ENCODE measurements at places on chromosomes 3 and 15.

- DNase-seq: no peak
Observed at GRCh38 chr3:73611176-73611575, 13.6 kb downstream of the PDZRN3 start.

- DNase-seq: no peak
Observed at GRCh38 chr15:37984368-37984767, 49.9 kb downstream of the TMCO5A start.

GRCh38 chr3:129254536-129255230 is 5.3 kb downstream of the COPG1 start:
- no peak for DNase-seq

DNA sequence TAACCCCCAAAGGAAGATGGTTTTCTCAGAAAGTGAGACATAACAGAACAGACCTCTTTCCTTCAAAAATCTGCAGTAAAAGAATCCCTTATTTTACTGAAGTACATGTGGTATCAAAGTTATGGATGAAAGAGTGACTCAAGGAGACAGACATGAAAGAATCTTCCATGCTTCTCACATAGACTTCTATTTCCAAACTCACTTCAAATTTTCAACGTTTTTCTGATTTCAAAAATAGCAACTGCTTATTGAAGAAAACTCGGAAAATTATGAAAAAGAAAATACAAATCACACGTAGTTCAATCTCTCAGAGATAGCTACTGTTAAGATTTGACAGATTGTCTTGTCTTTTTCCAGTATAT is 39.8 kb upstream of the TRA2B start:
- no peak for DNase-seq

- DNase-seq: no peak
Observed at GRCh38 chr3:148367756-148368155, 329.9 kb upstream of the AGTR1 start.

DNA sequence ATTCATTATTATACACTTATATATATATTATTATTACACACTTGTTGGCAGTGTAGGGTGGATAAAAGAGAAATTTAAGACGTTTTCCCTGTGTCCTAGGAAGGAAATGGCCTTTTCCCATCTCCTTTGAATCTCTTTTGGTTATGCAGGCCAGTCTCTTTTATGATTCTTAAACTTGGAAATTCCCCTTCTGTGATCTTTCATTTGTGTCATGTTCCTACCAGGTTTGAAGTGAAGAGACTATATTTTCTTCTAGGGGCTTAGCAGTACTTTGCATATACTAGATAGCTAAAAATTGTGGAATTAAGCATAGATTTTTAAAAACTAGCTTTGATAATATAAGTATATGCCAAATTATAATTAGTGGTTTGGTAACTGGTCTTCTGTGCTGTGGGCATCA is 58.5 kb downstream of the BBX start:
- DNase-seq: no peak

DNA sequence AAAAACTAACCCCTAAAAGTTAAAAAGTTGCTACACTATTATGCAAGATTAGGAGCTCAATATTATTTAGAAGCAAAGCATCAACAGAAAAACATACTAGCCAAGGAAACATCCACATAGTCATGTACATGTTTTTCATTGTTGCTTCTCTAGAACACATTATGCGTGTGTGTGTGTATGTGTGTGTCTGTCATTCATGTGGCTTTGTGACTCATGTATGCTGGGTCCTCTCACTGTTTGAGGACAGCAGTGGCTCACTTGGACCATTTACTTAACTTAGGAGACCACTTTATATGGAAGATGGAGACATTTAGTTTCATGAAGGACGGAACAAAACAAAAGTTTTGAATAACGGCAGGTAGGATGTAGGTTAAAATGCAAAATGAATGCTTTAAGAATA is 219.4 kb upstream of the THBS1 start:
- no peak for DNase-seq

DNA sequence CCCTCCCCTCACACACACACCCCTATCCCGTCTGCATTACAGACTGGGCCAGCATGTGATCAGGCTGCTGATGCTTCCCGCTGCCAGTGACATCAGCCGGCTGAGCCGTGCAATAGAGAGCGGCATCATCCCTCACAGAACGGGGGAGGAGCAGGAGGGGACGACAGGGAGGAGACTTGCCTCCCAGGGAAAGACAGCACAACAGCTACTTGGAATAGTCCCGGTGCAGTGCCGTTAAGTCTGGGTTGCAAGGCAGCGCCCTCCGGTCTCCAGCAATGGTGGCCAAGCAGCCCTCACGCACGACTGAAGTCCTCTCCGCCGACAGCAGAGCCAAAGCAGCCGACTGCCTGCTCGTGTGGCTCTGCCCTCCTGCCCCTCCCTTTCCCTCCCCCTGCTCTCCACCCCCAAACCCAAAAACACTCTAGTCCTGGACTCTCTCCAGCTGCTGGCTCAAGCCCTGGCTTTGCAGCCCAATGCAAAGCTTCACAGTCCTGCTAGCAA is 31.5 kb upstream of the RPS17 start:
- DNase-seq: no peak

DNA sequence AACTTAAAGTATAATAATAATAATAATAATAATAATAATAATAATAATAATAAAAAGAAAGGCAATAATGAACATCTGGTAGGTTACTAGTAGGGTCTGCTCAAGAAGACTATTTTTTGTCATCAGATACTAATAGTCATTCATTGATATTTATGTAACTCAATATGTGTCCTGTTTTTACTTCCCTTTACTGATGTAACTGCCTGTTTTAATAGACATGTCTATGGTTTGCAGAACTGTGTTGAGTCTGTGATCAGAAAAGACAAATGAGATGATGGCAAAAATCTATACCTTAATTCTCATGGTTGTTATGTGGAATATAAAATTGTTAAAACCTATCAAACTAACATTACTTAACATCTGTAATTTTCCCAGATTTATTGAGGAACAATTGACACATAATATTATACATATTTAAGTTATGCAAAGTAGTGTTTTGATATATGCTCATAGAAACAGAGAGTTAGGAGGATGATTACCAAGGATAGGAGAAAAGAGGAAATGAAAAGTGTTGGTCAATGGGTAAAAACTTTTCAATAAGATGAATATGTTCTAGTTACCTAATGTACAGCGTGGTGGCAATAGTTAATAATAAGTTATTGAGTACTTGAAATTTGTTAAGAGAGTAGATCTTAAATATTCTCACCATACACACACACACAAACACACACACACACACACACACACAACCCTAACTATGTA is 699.4 kb downstream of the ZPLD1 start:
- no peak for DNase-seq

DNA sequence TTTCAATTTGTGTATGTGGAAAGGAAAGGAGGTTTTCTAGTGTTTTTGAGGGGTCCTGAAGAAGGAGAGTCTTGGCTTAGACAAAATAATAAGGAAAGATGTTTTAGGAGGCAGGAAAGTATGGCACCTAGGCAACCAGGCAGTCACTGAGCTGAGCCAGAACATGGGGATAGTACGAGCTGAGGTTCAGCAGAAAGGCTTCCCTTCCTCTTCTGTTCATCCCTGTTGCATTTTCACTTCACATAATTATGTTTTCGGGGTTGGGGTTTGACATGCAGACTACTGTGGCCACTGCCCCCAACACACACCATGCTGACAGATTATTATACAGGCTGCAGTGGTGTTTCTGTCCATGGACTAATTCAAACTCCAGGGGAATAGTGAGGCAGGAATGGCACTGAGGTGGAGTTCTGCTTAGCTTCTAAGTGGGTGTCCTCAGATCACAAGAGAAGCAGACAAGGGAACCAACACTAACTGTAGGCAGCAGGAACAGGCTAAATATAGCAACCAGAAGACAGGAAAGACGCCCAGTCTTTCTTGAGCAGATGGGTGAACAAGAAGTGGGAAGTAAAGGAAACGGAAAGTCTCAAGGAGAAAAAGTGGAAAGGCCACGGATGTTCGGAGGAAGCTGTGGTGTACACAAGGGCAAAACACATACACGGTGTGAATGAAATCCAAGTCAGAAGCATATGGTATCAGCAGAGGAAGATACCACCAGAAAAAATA is 305.8 kb downstream of the PLCL2 start:
- no peak for DNase-seq

GRCh38 chr15:77514641-77515402 is 94.1 kb downstream of the HMG20A start:
- DNase-seq: no peak

- DNase-seq: no peak
Observed at GRCh38 chr3:71859123-71859519, 74.2 kb upstream of the PROK2 start.

- DNase-seq: no peak
Observed at GRCh38 chr15:96849271-96849900, 518.9 kb downstream of the NR2F2 start.

GRCh38 chr15:55033574-55033973 is 163.2 kb downstream of the RSL24D1 start:
- DNase-seq: no peak

DNA sequence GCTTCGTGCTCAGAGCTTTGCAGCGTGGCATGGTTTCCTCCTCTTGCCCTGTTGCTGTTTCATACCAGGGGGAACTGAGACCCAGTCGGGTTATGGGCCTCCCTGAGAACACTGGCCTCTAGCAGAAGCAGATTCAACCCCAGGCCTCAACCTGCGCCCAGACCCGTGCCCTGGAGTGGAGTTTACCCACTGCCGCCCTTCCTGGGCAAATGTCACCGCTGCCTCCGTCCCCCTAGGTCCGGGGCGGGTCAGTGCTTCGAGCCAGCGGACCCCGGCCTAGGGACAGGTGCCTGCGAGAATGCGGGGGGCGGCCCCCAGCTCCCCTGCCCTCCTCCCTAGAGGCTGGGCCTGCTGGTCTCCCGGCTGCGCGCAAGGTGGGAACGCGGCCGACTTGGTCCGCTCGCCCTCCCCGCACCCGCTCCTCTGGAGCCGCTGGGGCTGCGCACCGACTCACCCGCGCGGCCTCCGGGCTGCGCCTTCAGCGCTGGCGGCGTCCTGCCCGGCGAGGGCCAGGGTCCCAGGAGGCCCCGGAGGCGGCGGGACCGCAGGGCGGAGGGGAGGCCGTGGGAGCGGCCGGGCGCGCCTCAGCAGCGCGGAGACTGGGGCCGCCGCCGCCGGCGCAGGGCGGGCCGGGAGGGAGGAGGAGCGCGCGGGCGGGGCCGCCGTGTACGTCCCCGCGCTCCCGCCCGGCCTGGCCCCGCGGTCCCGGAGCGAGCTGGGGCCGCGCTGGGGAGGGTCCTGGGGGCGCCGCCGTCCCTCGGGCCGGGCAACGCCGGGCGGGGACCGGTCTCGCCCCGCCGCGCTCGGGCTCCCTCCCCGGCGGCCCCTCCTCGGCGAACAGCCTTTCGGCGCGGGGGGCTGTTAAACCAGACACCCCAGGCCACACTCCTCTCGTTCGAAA is at the start of gene PIGZ:
PIGZ (minus strand) TSS at position 601 of the 901 bp plus-strand sequence. CDS start 16,802 bp downstream, outside the sequence.
- no peak for DNase-seq
